ENCODE measurements at places on chromosomes 2 and 18. TPM values are rescaled to one million over a fixed set of nuclear protein-coding genes. Genes with fewer than 3 reads are reported as not detected.

DNA sequence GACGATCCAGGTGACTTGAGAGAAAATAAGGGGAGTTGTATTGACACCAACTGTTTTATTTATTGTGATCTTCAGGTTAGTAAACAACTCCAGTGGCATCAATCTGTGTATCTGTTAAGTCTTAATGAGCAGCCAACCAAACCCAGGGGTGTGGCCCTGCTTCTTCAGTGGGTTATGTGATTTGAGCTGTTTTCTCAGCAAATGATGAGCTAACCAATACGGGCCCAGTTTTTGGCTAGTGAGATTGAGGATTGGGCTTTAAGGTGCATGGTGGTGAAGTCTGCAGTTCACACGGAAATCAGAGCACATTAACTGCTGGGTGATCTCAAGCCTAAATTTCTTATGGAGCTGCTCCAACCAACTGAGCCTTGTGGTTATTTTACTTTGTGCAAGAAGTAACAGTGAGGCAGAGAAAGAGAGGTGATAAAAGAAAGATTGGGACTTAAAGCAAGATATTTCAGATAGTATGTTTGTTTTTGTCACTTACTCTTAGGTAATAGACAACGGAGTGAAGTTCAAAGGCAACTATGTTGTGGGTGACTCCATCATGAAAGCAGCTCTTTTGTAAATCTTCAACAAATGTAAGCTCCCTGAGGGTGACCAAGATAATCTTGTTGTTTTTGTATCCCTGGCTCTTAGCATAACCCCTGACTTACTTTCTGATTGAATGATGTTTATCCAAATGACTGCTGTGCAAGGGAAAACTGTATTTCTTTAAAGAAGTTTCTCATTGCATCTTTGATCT, 2.4 kb downstream of the MTCL1 start:
- no peak for DNase-seq

- DNase-seq = no peak
These were observed 28.6 kb downstream of the HS1BP3 start for GRCh38 chr2:20622296-20622686.

- no peak for DNase-seq
These were observed 266.7 kb downstream of the ATAD2B start for GRCh38 chr2:23660237-23660636.

DNA sequence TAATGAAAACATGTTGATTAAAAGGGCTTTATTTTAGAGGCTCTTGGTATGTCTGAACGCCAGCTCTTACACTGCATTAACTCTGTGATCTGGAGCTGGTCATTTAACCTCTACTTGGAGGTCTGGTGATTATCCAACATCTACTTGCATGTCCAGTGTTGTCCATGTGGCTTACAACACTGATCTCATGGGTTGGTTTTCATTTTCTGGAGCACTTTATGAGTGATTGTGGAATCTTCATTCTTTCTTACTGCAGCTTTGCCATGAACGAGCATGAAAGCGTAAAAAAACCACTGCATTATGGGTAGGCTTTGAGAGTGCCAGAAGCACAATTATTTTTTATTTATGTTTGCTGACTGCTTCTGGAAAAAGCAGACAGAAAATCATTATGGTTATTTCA, 4.8 kb downstream of the CCDC195 start:
- no peak for DNase-seq

GRCh38 chr18:23133860-23134779, 1.2 kb upstream of the CABLES1 start:
- peak; percentile 78 for DNase-seq

- DNase-seq = no peak
These were observed 65.4 kb upstream of the DSG1 start for GRCh38 chr18:31252522-31252921.

GRCh38 chr2:227043981-227044380, 120.0 kb downstream of the COL4A4 start:
- DNase-seq = no peak

DNA sequence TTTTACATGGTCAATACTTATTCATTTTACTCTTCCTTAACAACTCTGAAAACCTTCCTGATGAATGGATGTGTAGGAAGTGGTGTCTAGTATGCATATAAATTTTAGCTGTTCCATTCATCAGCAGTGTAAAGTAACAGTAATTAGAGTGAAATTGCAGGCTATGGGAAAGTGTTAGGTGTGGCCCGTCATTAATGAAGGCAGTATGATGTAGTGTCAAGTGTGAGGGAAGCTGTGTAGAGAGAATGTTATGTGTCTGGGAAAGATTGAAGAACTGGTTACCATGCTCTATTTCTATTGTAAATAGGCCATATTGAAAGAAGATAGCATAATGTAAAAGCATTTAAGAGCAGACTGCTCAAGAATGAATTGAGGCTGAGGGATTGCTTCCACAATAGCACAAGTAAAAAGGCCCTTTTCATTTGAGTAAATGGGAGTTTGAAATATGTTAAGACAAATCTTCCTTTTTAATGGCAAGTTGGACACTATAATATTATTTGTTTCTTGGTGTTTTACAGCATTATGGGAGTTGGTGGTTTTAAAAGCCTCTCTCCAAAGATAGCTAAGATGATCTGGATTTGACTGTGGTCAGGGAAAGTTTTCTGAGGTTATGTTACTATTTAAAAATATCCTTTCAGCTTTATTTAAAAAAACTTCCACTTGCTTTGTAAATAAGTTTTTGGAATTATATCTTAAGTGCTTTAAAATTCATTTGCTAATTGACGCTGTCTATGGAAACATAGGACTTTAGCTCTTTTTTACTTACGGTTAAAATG, 401.0 kb upstream of the ZEB2 start:
- no peak for DNase-seq

- DNase-seq = no peak
These were observed 26.6 kb upstream of the LANCL1 start for GRCh38 chr2:210503001-210503623.

GRCh38 chr2:207226243-207226642, 60.5 kb upstream of the KLF7 start:
- DNase-seq = no peak

DNA sequence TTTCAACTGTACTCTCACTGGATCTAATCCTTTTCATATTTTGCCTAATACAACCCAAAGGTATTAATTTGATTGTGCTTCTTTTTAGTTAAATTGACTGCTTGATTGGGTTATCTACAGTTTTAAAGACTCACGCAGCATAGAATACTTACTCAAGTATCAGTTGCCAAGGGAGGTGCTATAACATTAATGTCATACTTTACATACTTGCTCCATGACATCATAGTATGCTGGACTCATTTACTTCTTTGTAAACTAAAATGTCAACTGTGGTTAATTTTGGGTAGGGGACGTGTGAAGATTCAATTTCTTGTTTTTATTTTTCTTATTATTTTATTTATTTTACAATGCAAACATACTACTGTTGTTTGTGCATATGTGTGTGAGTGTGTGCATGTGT, 716.2 kb upstream of the VRK2 start:
- no peak for DNase-seq

- DNase-seq = no peak
These were observed 43.9 kb upstream of the RAB11FIP5 start for GRCh38 chr2:73156539-73157124.

- DNase-seq = no peak
These were observed 189.9 kb downstream of the MYO1B start for GRCh38 chr2:191435141-191435540.

GRCh38 chr2:232871835-232872736, 2.0 kb downstream of the SNORC start:
- DNase-seq = no peak

- no peak for DNase-seq
These were observed 139.1 kb downstream of the VWC2L start for GRCh38 chr2:214549946-214550345.

DNA sequence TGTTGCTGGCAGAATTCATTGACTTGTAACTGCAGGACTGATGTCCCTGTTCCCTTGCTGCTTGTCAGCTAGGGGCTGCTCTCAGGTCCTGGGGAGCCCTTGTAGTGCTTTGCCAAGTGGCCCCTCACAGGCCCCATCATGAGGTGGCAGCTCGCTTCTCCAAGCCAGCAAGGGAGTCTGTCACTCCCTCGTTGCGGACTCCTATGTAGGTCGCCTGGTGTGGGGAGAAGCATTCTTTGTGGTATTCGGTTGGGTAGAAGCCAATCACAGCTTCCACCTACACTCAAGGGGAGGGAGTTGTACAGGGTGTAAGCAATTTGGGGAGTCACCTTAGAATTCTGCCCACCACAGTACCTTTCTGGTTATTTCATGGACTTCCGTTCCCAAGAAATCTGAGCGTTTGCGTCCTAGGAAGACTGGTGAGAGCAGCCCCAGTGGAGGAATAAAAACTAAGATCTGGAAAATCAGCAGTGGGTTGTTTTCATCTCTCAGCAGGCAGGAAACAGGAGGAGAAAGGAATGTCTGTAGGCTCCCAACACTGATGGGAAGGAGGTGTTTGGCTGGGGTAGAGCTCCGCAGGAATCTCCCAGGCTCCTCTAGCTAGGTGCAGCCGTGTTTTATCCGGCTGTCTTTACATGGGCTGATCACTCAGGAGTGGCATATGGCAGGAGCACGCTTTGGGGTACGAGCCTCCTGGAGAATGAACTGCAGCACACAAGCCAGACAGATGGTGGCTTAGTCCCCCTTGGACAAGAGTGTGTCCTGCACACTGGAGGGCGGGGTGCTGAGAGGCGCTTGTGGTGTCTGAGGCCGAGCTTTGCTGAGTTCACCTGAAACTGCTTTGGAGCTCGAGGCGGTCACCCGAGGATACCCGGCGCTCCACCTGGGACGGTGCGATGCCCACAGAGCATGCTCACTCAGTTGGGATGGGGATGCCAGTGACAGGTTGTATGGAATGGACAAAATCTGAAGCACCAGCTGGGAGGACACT, 58.3 kb downstream of the LDLRAD4 start:
- DNase-seq = no peak

DNA sequence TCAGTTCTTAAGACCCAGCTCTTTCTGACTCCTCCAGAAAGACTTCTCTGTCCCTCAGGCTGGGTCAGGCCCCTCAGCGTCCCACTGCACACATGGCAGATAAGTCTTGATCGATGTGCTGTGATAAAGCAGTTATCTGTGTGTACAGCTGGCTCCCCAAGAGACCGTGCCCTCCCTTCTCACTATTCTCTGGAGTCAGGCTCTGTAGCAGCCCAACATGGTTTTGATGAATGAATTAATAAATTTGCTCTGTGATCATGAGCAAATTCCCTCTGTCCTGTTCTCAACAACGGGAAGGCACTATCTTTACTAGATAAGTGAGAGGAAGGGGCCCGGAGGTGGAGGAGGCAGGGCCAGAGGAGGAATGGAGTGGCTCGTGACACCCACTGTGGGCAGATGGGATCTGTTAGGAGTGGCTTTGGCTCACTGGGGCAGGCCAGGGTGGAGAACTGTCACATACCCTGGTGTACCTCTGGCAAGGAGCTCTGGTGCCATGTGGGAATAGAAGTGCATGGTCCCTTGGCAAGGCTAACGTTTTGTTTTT, 48.3 kb downstream of the ZFP36L2 start:
- DNase-seq = no peak

GRCh38 chr2:160425434-160426151, 68.0 kb downstream of the RBMS1 start:
- DNase-seq = no peak

DNA sequence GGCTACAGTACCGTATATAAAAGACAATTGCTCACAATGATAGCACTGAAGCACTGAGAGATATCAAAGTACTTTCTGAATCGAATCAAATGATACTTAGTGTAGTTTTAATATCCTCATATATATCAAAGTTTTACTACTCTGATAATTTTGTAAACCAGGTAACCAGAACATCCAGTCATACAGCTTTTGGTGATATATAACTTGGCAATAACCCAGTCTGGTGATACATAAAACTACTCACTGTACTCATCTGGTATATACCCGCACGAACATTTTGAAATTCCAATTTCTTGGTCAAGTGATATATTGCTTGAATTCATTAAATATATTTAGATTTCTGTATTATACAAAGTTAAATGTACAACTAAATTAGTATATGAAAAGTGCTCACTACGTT, 20.5 kb downstream of the SLC39A6 start:
- no peak for DNase-seq

DNA sequence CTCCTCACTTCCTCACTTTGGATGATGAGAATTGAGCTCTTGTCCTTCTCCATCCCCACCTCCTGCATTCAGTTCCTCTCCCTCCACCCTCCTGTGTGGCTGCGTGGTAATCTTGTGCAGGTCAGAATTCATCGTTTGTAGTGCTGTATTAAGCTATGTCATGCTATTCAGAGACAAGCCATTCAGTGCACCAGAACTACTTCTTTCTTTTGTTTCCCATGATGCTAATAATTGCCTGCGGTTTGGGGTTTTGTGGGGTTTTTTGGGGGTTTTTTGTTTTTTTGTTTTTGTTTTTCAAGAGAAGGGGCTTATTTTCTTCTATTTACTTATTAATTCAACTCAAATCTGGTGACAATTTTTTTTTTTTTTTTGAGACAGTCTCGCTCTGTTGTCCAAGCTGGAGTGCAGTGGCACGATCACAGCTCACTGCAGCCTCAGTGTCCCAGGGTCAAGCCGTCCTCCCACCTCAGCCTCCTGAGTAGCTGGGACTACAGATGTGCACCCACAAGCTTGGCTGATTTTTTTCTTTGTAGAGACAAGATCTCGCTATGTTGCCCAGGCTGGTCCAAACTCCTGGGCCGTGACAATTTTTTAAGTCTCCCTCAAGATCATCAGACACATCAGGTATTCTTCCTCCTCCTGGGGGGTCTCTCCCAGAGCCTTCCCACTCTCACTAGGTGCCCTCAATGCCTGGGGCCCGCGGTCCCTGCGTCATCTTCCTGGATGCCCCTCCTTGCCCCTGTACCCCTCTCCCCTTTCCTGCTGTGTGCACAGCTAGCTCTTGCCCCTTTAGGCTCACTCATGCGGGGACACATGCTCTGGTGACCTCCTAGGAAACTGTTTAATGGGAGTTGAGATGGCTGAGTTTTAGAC, 37.8 kb downstream of the MAL start:
- DNase-seq = no peak

GRCh38 chr2:119531292-119531691, 7.0 kb upstream of the SCTR start:
- DNase-seq = no peak

- no peak for DNase-seq
These were observed 122.3 kb upstream of the DDX18 start for GRCh38 chr2:117692001-117692763.

- no peak for DNase-seq
These were observed 124.8 kb downstream of the DYM start for GRCh38 chr18:49335677-49336076.

TBC1D8 gene
- 25.3 TPM for total RNA-seq

TMEM247 gene
- total RNA-seq = not detected

CYB5A gene
- 109 TPM for total RNA-seq

ALKAL2 gene
- not detected for total RNA-seq

ALK gene
- not detected for total RNA-seq

GCG gene
- total RNA-seq = not detected

LRRTM1 gene
- total RNA-seq = not detected

TOGARAM2 gene
- 0.44 TPM for total RNA-seq
